ENCODE measurements at places on chromosomes 4 and X. TPM values are rescaled to one million over a fixed set of nuclear protein-coding genes. Genes with fewer than 3 reads are reported as not detected.
A peak's percentile ranks its signal among the peaks of the same experiment; 100 is the strongest.

GRCh38 chr4:73208376-73208775, 50.2 kb downstream of the ANKRD17 start:
- DNase-seq: peak; percentile 76

Gene EGFL6
- not detected for total RNA-seq

Gene CXorf65
- total RNA-seq: not detected

DNA sequence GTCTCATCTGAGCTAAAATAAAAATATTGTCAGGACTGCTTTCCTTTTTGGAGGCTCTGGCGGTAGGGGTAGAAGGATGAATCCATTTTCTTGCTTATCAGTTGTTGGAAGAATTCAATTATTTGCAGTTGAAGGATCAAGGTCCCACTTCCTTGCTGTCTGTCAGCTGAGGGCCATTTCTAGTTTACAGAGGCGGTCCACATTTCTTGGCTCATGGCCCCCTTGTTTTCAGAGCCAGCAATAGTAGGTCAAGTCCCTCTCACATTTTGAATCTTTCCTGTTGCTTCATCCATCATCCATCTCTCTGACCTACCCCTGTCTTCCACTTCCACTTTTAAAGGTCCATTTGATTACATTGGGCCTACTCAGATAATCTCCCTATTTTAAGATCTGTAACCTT, 1099.3 kb upstream of the DIAPH2 start:
- no peak for DNase-seq

DNA sequence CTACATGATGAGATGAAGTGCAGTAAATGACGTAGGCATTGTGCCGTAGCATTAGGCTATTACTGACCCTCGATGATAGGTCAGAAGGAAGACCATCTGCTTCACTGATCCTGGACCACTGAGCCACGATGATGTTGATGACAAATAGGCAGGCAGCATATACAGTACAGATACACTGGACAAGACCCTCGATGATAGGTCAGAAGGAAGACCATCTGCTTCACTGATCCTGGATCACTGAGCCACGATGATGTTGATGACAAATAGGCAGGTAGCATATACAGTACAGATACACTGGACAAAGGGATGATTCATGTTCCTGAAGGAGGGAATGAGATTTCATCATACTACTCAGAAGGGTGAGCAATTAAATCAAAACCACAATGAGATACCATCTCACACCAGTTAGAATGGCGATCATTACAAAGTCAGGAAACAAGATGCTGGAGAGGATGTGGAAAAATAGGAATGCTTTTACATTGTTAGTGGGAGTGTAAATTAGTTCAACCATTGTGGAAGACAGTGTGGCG, 50.9 kb downstream of the BEND4 start:
- DNase-seq: peak; percentile 41

DNA sequence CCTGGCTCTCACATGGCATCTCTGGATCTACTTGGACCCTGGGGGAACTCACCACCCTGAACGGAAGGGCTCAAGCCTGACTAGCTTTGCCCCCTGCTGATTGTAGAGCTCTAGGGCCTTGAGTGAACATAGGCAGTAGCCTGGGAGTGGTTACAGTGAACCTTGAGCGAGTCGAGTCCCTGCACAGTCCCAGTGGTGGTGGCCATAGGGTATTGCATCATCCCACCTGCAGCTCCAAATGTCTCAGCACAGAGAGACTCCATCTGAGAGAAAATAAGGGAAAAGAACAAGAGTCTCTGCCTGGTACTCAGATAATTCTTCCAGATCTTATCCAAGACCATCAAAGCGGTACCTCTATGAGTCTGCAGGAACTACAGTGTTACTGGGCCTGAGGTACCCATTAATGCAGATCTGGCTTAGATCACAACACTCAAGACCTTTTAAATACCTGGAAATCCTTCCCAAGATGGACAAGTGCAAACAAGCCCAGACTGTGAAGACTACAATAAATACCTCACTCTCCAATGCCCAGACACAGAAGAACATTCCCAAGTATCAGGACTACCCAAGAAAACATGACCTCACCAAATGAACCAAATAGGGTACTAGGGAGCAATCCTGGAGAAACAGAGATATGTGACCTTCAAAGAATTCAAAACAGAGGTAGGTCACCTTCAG, 167.5 kb upstream of the TET2 start:
- DNase-seq: no peak

DNA sequence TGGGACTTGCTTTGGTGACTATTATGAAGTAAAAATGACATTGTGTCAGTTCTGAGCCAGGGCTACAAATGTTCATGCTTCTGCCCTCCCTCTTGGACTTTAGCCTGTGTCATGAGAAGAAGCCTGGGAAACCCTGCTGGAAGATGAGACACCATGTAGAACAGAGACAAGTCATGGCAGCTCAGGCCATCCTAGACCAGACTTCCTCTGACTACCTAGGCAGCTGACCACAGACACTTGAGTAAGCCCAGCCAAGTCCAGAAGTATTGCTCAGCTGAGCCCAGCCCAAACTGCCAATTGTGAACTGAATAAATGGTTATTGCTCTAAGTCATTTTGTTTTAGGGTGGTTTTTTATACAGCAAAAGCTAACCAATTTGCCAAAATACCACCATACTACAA, 467.6 kb upstream of the CNKSR2 start:
- peak; percentile 87 for DNase-seq

DNA sequence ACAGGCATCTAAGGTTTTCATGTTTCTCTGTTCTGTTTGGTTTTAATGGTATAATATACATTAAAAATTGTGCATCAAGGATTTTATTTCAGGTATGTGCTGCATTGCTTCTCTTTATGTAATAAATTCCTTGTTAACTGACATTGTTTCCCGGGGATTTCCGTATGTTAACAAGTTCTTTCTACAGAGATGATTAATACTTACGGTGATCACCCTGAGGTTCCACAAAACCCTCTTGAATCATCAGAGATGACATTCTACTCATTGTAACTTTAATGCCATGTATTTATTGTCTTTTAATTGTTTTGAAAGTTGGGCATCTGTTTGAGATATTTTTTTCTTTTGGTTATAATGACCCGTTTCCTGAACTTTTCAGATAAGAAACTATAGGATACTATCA, 37.5 kb downstream of the ARHGAP10 start:
- DNase-seq: peak; percentile 29

Gene MAGEA11
- not detected for total RNA-seq

Gene MAP7D3
- 11.4 TPM for total RNA-seq

GRCh38 chr4:16225167-16225862, 956 bp downstream of the TAPT1 start:
- peak; percentile 79 for DNase-seq

DNA sequence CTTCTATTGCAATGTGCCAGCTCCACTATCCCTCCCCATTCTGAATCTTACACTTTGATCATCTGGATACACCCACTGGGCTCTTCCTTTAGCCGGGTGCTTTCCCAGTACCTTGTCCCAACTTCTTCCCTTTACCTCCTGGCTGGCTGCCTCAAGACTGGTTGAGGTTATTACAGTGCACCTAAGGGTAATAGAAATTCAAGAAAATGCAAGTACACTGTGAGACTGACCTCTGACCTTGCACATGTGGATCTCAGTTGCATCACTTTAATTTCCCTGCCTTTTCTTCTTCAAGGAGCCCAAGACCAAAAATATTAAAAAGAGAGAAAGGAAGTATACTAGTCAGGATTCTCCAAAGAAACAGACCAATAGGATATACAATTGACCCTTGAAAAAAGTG, 53.9 kb upstream of the NOCT start:
- no peak for DNase-seq

DNA sequence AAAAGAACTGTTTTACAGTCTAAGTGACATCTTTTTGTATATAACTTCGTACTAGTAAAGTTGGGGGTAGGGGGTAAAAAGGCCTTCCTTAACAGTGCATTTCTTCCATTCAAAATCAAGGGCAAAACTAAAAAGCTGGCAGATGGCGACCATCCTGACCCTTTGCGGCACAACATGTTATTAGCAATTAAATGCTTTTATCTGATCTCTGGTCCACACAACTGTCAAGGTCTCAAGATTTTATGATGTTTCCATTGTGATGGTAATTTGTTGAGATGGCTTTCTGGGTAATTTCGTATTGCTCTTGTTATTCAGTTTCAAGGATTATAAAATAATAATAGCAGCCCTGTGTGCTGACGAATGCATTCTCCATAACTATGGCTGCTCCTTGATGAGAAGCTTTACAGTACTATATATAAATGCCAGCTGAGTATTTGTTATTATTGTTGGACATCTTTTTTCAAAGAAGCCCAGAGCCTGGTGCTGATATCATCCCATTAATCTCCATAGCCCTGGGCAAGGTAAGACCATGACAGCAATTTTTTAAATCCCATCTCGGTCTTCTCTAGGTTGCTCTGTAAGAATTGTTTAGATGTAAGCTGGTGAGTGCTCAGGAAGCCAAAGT, 89.5 kb downstream of the CBR4 start:
- DNase-seq: no peak

- no peak for DNase-seq
These were observed 116.6 kb downstream of the CPZ start for GRCh38 chr4:8709050-8709728.

Gene RBM46
- total RNA-seq: not detected

DNA sequence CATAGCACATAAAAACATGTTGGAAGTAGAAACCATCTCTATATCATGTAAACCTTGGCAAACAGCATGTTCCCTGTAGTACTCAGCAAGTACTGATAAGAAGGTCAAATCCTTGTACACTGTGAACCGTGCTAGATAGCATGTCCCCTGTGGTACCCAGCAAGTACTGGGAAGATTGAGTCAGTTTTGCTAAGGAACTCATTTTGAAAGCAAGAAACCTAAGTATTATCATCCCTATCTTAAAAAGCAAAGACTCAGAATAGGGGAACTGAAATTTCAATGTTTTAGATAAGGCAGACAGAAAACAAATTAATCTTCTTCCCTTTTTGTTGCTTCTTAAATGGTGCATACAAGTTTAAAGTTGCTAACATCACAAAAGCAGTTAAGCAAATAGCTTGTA, 180.2 kb downstream of the RBM46 start:
- DNase-seq: no peak

DNA sequence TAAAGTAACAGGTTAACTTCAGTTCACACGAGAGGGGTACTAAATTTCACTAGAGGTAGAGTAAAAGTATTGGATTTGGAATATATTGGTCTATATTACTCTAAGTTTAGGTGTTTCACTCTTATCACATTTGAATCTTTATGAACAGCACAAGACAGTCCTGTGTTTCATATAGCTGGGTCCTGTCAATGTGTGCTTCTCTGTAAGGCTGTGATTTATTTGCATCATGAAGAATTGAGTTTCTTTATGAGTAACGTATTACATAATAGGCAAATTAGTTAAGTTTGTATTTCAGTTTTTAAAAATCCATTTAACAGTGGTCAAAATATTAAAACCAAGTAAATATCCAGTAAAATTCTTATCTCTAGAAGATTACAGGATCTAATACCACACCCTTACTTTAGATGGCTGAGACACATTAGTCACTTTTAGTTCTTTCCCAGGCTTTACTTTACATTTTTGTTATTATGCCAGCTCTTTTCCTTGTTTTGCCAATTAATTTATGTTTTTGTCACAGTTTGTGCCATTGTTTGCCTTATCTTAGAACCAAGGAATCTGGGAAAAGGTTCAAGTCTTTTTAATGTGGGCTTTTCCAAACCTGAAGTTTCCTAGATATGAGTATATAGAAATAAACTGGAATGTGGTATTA, 32.1 kb downstream of the NUDT6 start:
- no peak for DNase-seq

DNA sequence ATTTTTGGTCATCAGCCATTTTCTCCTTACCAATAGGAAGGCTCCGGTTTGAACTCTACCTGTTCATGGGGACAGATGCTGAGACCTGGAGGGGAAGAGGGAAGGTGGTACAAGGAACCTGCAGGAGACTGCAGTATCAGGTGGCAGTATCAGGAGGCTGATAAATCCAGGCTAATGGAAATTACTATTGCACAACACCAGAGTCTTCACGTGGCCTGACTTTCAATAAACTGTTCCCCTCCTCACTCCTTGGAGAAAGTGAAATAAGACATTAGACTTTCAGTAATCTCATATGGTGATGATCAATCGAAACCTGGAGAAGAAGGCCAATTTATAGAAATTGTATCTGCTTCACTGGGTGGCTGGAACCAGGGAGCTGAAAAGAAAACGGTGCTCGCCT, 46.2 kb upstream of the BCOR start:
- no peak for DNase-seq

Gene CT55
- not detected for total RNA-seq

- DNase-seq: no peak
These were observed 3.2 kb downstream of the IRAK1 start for GRCh38 chrX:154016366-154017076.

Gene IL15
- 7.1 TPM for total RNA-seq

- DNase-seq: no peak
These were observed 1688.0 kb downstream of the STIM2 start for GRCh38 chr4:28548594-28548993.
